ENCODE measurements at places on chromosomes 4 and X. TPM values are rescaled to one million over a fixed set of nuclear protein-coding genes. Genes with fewer than 3 reads are reported as not detected.
A peak's percentile ranks its signal among the peaks of the same experiment; 100 is the strongest.

DNA sequence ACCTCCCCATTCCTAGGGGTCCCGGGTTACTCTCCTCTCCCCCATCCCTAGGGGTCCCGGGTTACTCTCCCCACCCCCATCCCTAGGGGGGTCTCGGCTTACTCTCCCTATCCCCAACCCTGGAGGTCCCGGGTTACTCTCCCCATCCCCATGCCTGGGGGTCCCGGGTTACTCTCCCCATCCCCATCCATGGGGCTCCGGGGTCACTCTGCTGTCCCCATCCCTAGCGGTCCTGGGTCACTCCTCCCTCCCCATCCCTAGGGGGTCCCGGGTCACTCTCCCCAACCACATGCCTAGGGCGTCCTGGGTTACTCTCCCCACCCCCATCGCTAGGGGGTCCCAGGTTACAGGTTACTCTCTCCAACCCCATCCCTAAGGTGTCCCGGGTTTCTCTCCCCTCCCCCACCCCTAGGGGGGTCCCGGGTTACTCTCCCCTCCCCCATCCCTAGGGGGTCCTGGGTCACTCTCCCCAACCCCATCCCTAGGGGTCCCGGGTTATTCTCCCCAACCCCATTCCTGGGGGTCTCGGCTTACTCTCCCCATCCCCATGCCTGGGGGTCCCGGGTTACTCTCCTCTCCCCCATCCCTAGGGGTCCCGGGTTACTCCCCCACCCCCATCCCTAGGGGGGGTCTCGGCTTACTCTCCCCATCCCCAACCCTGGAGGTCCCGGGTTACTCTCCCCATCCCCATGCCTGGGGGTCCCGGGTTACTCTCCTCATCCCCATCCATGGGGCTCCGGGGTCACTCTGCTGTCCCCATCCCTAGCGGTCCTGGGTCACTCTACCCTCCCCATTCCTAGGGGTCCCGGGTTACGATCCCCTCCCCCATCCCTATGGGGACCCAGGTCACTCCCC, 821 bp downstream of the ASMTL start:
- DNase-seq: no peak
- peak overlapping the region; percentile 89 for H3K4me3 ChIP-seq
- H3K27ac ChIP-seq: peak overlapping the region; percentile 81
- peaks cover 32% of the 10 kb centered on the region for H3K36me3 ChIP-seq

Gene PDGFC
- not detected for total RNA-seq

Gene RHOH
- 92.7 TPM for total RNA-seq

- H3K4me3 ChIP-seq: no peak overlapping the region
- no peak for DNase-seq
- H3K27ac ChIP-seq: no peak overlapping the region
- no peaks in the 10 kb centered on the region for H3K36me3 ChIP-seq
- peaks cover 5% of the 10 kb centered on the region for H3K27me3 ChIP-seq
- no peaks in the 10 kb centered on the region for H3K4me1 ChIP-seq
These were observed 92.4 kb downstream of the HPGD start for GRCh38 chr4:174429701-174430410.

DNA sequence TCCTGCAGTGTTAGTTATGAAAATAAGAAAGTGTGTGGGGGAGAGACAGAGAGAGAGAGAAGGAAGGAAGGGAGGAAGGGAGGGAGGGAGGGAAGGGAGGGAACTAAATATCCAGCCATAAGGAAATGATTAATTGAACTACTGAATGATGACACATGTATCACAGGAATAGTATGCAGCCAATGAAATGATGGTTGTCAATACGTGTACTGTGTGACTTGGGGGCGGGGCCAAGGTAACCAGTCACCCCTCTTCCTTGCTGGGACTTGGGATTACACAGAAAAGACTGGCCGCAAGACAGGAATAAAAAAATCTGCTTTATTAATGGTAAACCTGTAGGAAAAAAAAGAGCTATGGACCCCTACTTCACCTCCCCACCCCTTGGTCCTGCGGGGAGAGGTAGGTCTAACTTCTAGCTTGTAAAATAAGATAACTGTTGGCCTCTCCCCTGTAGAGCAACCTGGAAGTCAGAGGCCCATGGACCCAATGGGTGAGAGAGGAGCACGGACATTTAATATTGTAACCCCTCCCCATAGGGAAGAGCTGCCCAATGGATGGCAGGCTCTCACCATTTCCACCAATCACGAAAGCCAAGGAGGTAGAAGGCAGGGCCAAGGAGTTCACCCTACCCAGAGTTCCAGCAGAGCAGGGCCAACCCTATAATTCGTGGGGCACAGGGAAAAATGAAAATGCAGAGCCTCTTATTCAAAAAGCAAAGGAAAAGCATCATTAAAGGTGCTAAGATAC, 7.4 kb downstream of the PPP2R2C start:
- H3K4me1 ChIP-seq: no peaks in the 10 kb centered on the region
- DNase-seq: no peak
- peaks cover 23% of the 10 kb centered on the region for H3K27me3 ChIP-seq
- H3K36me3 ChIP-seq: no peaks in the 10 kb centered on the region
- no peak overlapping the region for H3K27ac ChIP-seq

GRCh38 chrX:103730147-103730795, 19.6 kb downstream of the TMEM31 start:
- peaks cover 6% of the 10 kb centered on the region for H3K4me1 ChIP-seq
- H3K4me3 ChIP-seq: no peak overlapping the region
- no peaks in the 10 kb centered on the region for H3K36me3 ChIP-seq
- no peak overlapping the region for H3K27ac ChIP-seq
- peaks cover 3% of the 10 kb centered on the region for H3K27me3 ChIP-seq

Gene ANAPC4
- total RNA-seq: 27.3 TPM

DNA sequence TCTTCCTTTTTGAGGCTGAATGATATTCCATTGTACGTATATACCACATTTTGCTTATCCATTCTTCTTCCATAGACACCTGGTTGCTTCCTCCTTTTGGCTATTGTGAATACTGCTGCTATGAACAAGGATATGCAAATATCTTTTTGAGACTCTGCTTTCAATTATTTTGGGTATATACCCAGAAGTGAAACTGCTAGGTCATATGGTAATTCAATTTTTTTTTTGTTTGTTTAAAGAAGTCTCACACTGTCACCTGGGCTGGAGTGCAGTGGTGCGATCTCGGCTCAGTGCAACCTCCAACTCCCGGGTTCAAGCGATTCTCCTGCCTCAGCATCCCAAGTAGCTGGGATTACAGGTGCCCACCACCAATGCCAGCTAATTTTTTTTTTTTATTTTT, 75.3 kb downstream of the METTL14 start:
- no peak overlapping the region for H3K27ac ChIP-seq
- no peak for DNase-seq
- H3K27me3 ChIP-seq: no peaks in the 10 kb centered on the region
- H3K4me1 ChIP-seq: no peaks in the 10 kb centered on the region
- peaks cover 12% of the 10 kb centered on the region for H3K36me3 ChIP-seq

DNA sequence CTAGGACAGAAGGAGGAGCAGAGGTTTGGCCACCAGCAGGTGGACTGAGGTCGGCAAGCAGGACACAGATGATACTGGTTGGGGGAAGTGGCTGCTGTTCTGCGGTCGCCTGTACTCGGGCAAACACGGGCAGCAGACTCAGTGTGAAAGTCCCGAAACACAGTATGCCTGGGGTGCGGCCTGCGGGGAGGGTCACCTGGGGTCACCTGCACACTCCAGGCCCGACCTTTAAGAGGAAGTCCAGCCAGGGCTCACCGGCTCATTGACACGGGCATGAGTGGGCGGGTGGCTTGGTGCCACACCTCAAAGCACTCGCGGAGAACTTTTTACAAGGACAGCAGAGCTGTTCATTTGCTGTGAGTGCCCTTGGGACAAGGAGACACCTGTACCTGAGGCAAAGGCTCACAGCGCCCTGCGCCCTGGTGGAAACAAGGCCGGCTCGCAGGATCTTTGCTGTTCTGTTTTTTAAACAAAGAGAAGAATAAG, 71.5 kb upstream of the MXD4 start:
- no peak for DNase-seq
- no peaks in the 10 kb centered on the region for H3K27me3 ChIP-seq
- H3K36me3 ChIP-seq: peaks cover 13% of the 10 kb centered on the region
- H3K27ac ChIP-seq: no peak overlapping the region

Gene SYTL5
- not detected for total RNA-seq

Gene ZIC3
- total RNA-seq: not detected

GRCh38 chrX:16594490-16594889, 55.5 kb upstream of the S100G start:
- no peak overlapping the region for H3K4me3 ChIP-seq
- H3K27ac ChIP-seq: no peak overlapping the region
- H3K27me3 ChIP-seq: no peaks in the 10 kb centered on the region
- no peak for DNase-seq
- H3K36me3 ChIP-seq: peaks cover 5% of the 10 kb centered on the region
- peaks cover 12% of the 10 kb centered on the region for H3K4me1 ChIP-seq

DNA sequence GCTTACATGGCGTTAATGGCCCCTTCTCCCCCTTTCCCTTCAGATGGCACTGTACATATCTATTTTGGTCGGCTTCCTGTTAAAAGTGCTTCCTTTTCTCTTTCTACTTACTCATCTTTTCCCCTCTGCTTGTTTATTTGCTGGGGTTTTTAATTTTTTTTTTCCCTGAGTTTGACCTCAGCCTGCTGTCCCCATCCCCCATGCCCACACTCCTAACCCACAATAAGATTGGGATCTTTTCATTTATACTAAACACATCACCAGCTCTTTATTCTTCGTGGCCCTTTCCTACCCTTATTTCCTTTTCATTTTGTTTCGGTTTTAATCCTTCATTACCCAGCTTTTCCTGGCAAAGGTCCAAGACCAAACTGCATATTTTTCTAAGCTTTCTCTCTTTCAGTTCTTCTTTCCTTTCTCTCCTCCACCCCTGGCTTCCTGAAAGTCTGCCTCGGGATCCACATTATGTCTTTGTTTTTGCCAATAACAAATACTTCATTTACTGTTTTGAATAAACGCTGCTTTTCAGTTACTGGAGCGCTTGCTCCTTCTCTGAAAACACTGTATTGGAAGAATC, 152.0 kb upstream of the USP9X start:
- no peaks in the 10 kb centered on the region for H3K36me3 ChIP-seq
- H3K4me3 ChIP-seq: peak overlapping the region; percentile 48
- DNase-seq: peak; percentile 26
- peak overlapping the region; percentile 87 for H3K27ac ChIP-seq
- no peaks in the 10 kb centered on the region for H3K27me3 ChIP-seq
- peaks cover 22% of the 10 kb centered on the region for H3K4me1 ChIP-seq

GRCh38 chrX:38379088-38379487, 26.7 kb downstream of the OTC start:
- DNase-seq: no peak
- peaks cover 4% of the 10 kb centered on the region for H3K27me3 ChIP-seq
- no peak overlapping the region for H3K27ac ChIP-seq
- no peak overlapping the region for H3K4me3 ChIP-seq
- H3K36me3 ChIP-seq: no peaks in the 10 kb centered on the region
- H3K4me1 ChIP-seq: no peaks in the 10 kb centered on the region

Gene PHF8
- total RNA-seq: 51.7 TPM

DNA sequence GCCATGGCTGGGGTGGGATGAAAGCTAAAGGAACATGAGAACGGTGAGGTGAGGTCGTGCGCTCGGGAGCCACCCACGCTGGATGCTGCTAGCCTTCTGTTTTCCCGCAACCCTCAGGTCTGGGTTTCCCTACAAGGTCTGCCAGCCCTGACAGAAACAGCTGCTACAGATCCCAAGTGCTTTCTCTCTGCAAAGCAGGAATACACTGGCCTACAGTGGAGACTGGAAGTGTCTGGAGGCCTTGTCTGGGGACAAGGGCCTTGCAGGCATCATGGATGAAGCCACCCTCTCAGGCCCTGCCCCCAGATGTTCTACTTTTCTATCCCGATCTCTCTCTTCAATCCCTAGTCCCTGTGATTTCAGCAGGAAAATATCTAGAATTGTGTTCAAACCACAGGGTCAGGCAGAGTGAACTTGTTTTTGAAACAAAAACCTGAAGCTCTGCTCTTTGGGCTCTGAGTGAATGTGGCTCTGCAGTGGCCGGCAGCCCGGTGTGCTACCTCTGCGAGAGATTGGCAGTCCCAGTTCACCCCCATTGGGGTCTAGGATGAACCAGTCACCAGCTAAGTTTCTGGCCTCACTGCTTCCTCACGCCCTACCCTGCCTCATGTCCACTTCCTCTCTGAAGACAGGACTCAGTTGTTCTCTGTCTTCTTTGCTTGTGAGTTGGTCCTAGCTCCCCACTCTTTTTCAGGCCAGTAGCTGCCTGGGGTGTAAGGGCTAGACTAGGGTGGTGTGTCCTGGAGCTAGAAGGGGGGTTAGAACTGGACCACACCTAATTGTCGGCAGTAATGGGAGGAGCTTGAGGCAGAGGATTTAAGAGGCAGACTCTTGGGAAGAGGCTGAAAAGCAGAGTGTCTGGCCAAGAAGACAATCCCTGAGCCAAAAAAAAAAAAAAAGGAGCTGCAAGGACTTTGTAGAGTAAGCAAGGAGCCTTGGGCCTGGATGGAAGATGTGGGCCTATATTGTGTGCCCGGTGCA, 89.6 kb downstream of the RTL5 start:
- no peaks in the 10 kb centered on the region for H3K36me3 ChIP-seq
- H3K27me3 ChIP-seq: no peaks in the 10 kb centered on the region
- H3K4me1 ChIP-seq: peaks cover 3% of the 10 kb centered on the region
- DNase-seq: no peak
- no peak overlapping the region for H3K4me3 ChIP-seq

GRCh38 chr4:95599777-95600400, 51.1 kb upstream of the UNC5C start:
- H3K4me3 ChIP-seq: no peak overlapping the region
- no peaks in the 10 kb centered on the region for H3K36me3 ChIP-seq
- no peaks in the 10 kb centered on the region for H3K27me3 ChIP-seq
- DNase-seq: peak; percentile 4
- peaks cover 7% of the 10 kb centered on the region for H3K4me1 ChIP-seq
- no peak overlapping the region for H3K27ac ChIP-seq

Gene MAGED4
- 0.25 TPM for total RNA-seq

DNA sequence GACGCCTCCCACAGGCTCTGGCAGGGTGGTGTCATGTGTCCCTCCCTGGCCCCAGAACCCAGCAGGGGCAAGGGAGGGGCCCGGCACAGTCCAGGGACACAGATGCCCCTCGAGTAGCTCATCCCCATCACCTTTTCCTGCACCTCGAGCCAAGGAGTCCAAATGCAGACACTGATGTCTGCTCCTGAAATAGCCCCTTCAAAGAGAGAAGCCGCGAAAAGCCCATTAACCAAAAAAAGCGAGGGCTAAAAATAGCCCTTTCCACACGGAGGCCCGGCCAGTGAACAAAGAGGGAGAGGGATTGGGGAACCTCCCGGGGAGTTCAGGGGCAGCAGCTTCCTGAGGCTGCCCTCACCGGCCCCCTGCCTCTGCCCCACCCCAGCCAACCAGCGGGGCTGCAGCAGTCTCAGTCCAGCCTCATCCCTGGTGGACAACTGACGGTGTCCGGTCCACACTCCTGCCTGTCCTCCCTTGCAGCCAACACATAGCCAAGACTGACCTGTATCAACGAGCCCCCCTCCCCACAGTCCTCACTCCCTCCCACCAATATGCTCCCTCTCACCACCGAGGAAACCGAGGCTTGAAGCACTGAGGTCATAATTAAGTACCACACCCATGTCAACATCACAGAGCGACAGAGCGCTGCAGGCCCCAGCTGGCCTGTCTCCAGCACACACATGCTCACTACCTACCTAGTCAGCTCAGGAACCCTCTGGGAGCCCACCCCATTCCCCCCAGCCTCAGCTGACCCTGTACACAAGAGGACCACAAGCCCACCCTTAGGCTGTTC, 23.9 kb downstream of the WDR1 start:
- H3K36me3 ChIP-seq: peaks cover 55% of the 10 kb centered on the region
- H3K27me3 ChIP-seq: no peaks in the 10 kb centered on the region
- H3K27ac ChIP-seq: peak overlapping the region; percentile 90
- H3K4me1 ChIP-seq: peaks cover 64% of the 10 kb centered on the region
- no peak for DNase-seq
- H3K4me3 ChIP-seq: no peak overlapping the region

GRCh38 chr4:42018451-42018850, 28.1 kb downstream of the SLC30A9 start:
- peaks cover 6% of the 10 kb centered on the region for H3K4me1 ChIP-seq
- no peak overlapping the region for H3K27ac ChIP-seq
- H3K4me3 ChIP-seq: no peak overlapping the region
- no peak for DNase-seq
- H3K36me3 ChIP-seq: peaks cover 28% of the 10 kb centered on the region
